ENCODE measurements at places on chromosomes 16 and 17.

- DNase-seq: no peak
Observed at GRCh38 chr17:80990921-80991644, 558 bp upstream of the CHMP6 start.

- DNase-seq: no peak
Observed at GRCh38 chr17:7024402-7024785, 1.5 kb downstream of the BCL6B start.

GRCh38 chr17:82087961-82088837 lies 9.8 kb downstream of the FASN start:
- no peak for DNase-seq

DNA sequence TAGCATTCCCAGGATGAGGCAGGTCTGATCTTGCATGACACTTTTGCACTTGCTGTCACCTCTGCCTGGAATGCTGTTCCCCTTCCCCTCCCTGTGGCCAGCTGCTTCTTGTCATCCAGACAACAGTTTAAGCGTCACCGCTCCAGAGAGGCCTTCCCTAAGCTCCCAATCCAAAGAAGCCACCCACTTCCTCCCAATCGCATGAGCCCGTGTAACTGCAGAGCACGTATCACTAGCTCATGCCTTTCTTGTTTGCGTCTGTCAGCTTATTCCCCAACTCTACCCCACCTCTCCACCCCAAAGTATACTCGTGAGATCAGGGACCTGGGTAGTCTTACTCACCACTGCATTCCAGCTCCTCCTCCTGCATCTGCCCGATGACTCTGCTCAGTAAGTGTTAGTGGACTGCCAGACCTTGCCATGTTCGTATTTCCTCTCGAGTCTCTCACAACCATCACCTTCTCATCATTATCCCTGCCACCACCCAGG lies 92.8 kb downstream of the GAS7 start:
- DNase-seq: no peak

DNA sequence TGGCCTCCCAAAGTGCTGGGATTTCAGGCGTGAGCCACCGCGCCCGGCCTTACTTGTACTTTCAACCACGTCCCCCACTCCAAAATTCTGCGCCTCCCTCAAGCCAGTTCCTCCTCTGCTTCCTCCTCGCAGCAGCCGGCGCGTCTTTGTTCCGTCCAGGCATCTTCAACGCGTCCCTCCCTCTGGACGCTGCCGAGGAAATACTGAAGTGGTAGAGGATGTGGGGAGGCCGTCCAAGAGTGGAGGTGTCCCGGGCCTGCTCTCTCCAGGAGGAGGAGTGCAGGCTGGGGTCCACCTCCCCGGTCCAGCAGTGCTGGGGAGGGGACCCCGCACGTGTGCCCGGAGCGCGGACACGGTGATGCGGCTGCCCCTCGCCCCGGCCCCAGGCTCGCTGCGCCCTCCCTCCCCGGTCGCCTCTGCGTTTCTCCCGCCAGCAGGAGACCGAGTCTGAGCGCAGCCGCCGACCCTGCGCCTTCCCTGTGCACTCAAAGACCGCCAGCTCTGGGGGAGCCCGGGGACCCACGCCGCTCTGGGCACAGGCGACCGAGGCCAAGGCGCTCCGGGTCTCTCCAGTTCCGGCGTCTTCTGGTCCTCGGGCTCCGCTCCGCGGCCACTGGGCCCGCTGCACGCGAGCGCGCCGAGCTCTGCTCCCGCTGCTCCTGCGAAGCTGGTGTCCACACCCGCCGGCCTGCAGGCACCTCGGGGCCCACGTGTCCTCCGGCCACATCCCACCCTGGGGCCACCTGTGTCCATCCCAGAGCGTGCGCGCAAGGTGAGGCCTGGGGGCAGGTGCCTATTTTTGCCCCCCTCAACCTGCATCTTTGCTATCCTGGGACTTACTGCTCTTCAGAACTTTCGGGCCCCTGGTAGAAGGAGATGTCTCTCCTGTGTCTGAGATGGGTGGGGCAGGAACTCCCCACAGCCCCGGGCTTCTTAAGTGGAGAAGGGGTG lies 31.7 kb downstream of the OSBPL7 start:
- peak; percentile 41 for DNase-seq

DNA sequence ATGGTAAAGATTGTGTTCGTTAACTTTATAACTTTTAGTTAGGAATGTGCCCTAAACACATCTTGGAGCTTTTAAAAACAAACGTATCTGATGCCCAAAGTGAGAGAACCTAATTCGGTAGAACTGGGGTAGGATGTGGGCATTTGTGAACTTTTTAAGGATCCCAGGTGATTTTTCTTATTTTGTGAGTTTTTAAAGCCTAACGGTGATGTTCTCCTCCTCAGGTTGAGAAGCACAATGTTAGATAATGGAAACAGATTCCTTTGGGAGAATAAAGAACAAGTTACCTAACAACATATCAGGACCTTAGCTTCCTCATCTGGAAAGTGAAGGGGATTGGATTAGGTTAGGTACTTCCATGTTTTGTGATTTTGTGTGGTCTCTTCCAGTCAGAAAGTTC lies 687 bp downstream of the SAP30BP start:
- no peak for DNase-seq
